NCI-H1105 (cell line): ENCODE measurements at places on chromosomes 12 and 14.

GRCh38 chr12:42119085-42119633 is 25.5 kb downstream of the GXYLT1 start:
- no peak for DNase-seq

- DNase-seq = no peak
Measured at GRCh38 chr14:81952917-81953316, 419.3 kb upstream of the SEL1L start.

- no peak for DNase-seq
Measured at GRCh38 chr12:50275556-50275955, 7.8 kb downstream of the LIMA1 start.

GRCh38 chr12:127595506-127595905 is 671.5 kb upstream of the TMEM132C start:
- no peak for DNase-seq

GRCh38 chr12:47995981-47996401 is 8.3 kb downstream of the COL2A1 start:
- DNase-seq = no peak

DNA sequence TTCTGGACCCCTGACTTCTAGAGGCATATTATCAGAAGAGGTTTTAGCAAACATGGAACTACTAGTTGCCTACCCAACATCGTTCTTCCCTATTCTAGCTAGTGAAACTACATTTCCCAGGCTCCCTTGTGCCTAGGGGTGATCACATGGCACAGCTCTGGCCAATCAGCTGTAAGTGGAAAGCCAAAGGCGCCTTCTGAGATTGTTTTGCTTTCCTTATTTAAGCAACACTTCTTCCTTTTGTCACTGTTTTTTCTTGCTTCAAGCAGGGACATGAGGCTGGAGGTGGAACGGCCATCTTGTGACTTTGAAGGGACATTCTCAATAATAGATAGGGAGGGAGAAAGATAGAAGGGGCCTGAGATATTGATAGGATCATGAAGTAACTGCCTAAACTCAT is 136.7 kb downstream of the ZNF664 start:
- DNase-seq = no peak

GRCh38 chr12:82182601-82183190 is 175.5 kb downstream of the CCDC59 start:
- no peak for DNase-seq

DNA sequence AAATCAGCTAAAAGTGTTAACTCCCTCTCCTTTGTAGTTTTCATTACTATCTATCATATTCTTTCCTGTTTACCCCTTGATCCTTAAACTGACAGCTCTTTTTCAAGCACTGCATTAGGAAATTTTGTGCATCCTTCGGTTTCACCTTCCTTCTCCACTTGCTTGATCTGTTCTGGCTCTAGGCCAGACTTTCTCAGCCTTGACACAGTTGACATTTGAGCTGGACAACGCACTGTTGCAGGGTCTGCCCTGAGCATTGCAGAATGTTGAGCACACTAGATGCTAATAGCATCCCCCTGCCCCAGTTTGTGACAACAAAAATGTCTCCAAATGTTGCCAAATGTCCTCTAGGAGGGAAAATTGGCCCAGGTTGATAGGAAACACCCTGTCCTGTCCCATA is 75.4 kb upstream of the KCNJ8 start:
- DNase-seq = peak; percentile 26

- DNase-seq = no peak
Measured at GRCh38 chr12:59715434-59715833, 119.6 kb downstream of the SLC16A7 start.

GRCh38 chr12:108950991-108951739 is 69.7 kb downstream of the SVOP start:
- peak; percentile 79 for DNase-seq

- DNase-seq = no peak
Measured at GRCh38 chr12:19082365-19082911, 47.1 kb upstream of the PLEKHA5 start.

DNA sequence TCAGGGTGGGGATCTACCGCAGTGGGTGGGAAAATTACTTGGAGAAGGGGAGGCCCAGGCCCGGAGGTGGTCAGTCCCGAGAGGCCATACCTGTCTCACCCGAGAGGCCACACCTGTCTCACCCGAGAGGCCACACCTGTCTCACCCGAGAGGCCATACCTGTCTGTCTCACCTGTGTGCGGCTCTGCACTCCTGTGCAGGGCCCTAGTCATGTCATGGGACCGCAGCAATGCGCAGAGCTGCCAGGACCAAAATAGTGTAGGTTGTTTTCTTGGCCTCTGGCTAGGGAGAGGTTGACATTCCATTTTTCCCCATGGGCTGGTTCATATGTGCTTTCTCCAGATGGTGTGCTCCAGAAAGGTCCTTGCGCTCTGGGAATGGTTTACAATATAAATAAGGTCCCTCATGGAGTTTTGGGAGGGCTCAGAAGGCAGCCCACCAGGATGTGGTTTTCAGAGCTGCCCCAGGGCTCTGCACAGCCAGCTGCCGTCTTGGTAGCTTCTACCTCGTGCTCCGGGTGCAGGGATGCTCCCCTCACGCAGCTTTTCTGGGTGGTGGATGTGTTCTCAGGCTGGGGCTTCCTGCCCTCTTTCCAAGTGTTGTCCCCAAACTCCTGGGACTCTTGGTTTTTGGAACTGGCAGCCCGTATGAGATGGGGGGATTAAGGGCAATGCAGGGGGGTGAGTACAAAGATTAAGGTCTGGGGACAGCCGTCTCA is 58.2 kb downstream of the CACNA1C start:
- DNase-seq = no peak

- DNase-seq = no peak
Measured at GRCh38 chr12:106178562-106178961, 39.8 kb upstream of the NUAK1 start.

DNA sequence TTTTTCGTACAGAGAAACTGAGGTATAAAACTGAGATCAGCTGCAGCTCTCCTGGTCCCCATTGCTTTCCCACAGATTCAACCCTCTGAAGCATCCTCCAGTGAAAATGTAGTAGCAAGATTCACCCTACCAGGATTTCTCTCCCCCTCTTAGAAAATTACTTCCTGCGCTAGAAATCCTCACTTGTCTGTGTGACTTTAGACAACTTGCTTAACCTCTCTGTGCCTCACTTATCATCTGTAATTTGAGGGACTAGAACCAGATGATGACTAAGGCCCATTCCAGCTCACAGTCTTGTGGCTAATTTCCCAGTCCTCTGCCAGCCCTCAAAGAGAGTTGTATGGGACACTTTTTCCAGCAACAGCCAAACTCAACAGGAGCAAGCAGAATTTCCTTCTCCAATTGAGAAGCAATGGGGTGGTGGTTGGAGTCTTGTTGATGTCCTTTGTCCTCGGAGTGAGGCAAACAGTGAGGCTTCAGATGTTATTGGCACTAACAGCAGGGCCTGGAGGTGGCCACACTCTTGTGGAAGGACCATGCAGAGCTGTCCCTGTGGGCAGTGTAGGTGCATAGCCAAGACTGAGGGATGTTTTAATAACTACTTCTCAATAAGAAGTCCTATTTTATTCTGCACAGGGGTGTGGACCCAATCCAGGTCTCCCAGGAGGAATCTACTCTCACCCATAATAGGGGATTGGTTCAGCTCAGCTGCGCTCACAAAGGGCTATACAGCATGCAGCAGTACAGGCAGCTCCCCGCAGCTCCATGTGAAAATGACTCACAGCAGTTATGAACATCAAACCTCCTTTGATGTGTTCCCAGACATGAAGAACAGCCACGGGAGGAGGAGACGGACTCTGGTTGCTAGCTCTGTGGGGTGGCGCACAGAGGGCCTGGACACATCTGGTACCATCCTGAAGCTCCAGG is 200.1 kb downstream of the DAD1 start:
- no peak for DNase-seq

- DNase-seq = no peak
Measured at GRCh38 chr14:92014040-92014439, 25.8 kb downstream of the TRIP11 start.

- peak; percentile 61 for DNase-seq
Measured at GRCh38 chr12:6827982-6828780, at the start of gene P3H3. P3H3 (plus strand) TSS chr12:6828407; CDS start chr12:6828441, 34 bp downstream.

DNA sequence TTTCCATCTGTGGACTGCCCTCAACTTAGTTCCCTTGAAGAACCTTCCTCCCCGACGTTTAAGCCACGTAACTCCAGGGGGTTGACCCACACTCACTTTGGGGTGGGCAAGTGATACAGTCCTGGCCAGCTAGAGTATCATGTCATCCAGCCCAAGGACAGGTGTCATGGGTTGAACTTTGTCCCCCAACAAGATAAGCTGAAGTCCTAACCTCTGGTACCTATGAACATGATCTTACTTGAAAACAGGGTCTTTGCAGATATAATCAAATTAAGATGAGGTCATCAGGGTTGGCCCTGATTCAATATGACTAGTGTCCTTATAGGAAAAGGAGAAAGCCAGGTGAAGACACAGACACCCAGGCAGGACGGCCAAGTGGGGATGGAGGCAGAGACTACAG is 68.6 kb downstream of the ITPK1 start:
- no peak for DNase-seq

DNA sequence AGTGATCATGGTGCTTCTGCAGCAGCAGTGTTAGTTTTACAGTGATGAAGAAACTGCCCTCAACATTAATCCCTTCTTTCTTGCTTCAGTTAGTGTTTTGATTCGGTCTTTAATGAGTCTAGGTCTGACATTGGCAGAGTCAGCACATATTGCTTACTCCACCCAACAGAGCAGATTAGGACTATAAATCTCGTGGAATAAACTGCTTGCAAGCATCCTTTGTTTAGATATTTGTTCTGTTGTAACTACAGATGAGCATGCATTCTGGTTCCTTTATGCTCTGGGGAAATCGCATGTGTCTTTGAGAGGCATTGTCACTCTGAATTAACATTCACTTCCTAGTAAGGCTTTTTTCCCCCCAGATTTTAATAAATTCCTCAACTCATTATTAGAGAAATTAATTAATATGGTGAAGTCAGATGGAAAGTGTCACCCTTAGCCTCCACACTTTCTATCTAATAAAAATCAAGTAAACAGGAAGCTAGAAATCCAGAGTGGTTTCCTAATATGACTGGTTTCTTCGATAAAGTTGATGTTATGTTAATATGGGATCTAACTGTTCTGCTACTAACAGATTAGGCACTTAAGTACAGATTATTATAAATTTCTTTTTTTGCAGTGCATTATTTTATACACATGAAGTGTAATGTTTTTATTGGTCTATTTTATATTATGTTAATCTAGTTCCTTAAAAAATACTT is 86.2 kb upstream of the SSTR1 start:
- DNase-seq = no peak

GRCh38 chr14:60575008-60575407 is 66.1 kb downstream of the SIX6 start:
- DNase-seq = no peak
